NCI-H82 (cell line): ENCODE measurements at places on chromosomes 3 and 15.

- no peak for DNase-seq
These were observed 304.8 kb upstream of the STAC start for GRCh38 chr3:36075491-36075890.

DNA sequence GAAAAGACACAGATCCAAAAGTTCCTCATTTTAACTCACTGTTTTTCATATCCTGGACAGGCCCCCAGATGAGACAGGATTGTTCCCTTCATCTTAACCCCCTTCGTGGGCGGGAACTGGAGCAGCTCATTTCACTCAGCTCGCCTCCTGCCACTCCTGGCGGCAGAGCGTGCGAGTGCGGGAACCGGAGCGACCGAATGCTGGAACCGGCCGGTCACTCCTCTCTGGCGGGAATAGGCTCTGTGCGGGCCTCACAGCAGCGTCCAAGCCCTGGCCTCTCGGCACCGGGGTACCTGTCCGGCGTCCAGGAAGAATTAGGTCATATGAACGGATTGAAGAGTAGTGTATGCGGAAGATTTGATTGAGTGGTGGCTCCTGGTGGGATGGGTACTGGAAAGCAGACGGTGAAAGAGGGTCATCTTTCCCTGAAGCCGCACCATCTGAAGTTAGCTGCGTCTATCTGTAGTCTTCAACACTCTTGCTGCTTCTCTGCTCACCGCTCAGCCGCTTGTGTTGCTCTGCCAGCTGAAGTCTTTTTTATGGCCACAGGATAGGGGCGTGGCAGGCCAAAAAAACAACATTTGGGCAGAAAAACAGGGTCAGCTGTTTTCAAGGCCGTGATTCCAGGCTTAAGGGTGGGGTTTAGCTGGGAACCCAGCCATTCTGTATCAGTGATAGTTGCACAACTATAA is 42.3 kb upstream of the FXR1 start:
- no peak for DNase-seq

DNA sequence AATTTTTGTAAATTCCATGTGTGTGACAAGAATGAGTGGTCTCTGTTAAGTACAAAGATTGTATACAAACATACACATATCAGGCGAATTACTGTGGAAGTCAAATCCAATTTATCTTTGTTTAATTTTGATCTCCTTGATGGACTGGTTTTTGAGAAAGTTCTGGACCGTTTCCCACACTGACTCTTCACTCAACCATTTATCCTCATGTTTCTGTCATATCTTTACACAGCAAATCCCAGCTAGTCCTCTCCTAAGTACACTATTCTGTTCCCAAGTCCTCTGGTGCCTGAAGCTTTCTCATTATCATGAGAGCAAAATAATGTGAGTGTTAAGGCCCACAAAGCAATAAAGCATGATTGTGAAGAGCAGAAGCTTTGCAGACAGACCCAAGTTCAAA is 189.9 kb downstream of the WNT5A start:
- no peak for DNase-seq

- no peak for DNase-seq
These were observed 118.4 kb downstream of the CTNNB1 start for GRCh38 chr3:41317718-41318117.

GRCh38 chr15:88255087-88255483 is 1.5 kb downstream of the NTRK3 start:
- no peak for DNase-seq

DNA sequence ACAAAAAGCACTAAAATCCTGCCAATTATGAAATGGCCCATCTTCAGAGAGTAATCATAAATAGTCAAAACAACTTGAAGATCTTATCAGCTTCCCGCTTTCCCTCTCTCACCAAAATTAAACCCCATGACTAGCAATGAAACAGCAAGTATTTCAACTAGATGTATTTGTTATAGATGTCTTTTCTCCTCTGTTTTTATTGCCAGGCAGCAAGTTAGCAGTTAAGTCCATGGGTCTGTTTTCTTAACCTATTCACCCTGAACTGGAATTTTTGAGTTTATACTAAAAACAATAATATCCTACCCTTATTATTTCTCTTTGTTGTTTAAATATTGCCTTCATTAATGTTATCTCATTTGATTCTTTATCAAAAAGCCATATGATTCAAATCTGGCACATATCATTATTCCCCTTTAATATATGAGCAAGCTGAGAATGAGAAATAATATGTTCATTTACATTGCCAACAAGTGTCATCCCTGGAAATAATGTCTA is 23.3 kb downstream of the AQP9 start:
- no peak for DNase-seq

GRCh38 chr3:78647726-78648125 is 1120.1 kb downstream of the ROBO1 start:
- DNase-seq = no peak

- DNase-seq = no peak
These were observed 13.7 kb downstream of the FLNB start for GRCh38 chr3:58021962-58022361.

DNA sequence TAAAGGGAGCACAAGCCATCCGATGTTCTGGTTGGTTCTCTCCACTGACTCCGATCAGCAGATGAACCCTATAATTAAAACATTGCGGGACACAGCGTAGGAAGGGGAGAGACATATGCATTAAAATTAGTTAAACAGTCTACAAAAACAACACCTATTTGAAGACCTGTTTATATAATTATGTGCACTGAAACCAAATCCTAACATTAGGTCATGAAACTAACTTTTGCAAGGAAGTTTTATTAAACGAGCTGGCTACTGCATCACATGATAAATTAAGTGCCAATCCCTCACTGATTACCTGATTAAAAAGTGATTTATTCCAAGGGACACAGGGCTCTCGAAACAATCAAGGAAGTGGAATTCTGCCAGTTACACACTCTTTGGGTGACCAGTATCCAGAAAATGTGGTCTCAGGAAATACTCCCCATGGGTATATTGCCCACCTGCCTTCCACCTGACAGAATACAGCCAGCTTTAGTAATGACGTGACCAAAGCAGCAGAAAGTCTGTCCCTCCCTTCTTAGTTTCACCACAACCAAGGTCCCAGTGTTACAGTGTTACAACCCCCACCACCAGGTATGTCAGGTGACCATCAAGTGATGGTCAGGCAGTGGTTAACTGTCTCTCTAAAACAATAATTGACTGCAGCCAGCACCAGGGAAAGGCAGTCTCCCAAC is 69.5 kb downstream of the HERC1 start:
- DNase-seq = no peak

GRCh38 chr15:22927761-22928160 is 52.4 kb downstream of the CYFIP1 start:
- no peak for DNase-seq

DNA sequence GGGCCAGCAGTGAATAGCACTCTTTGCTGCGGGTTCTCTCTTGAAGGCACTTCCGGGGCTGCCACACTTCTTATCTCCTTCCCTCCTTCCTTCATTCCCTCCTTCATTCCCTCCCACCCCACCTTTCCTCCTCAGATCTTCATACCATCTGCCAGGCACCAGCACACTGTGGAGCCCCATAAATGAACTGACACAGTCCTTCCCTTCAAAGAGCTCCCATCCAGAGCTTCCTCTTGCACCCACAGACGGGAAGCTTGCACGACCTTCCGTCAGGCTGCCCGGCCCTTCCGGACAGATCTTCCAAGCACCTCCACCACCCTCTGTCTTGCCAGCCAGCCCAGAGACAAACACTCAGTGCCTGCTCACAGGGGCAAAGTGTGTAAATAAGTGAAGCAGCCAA is 65.4 kb upstream of the HERC1 start:
- DNase-seq = no peak

DNA sequence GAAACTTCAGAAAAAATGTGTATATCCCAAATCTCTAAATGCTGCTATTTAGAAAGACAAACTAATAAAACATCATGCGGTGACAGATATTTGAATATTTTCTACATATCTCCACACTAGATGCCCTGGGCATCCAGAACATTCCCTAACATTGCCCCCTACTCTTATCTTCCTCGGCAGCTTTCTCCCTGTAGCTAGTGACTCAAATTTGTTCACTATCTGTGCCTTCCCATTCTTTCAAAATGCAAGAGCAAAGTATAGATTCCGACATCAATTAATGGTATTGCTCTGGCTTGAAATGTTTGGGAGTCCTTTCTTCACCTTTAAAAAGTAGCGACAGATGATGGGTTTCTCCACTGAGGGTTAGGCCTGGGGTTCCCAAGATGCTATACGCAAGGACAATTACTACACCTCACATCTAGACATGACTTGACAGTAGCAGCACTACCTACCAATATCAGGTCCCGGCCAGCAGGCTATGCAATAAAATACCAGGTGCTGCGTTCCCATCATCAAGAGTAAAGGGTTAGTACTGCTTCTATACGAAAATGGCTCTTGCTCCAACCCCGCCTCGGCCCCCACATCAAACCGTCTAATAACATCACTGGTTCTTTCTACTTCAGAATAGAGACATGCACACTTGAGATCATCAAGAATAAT is 631 bp downstream of the UBR1 start:
- no peak for DNase-seq

GRCh38 chr3:136209921-136210320 is 13.8 kb upstream of the MSL2 start:
- DNase-seq = no peak

DNA sequence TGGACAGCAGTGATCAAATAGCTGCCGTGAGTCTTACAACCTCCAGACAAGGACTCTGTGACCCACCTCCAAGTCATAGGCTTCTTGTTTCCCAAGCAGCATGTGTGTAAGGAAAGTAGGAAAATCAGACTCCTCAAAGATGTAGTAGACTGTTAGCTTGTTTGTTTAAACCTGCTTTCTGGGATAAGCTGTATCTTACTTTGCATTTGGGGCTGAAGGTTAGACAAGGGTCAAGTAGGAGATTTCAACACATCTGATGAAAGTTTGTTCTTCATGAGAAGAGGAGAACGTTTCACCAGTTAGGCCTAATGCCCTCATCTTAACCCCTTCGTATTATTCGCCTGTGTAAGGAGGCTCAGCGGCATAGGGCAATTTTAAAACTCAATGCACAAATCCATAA is 756.4 kb upstream of the NR2F2 start:
- no peak for DNase-seq

GRCh38 chr3:124777762-124778470 is 47.7 kb downstream of the UMPS start:
- no peak for DNase-seq

DNA sequence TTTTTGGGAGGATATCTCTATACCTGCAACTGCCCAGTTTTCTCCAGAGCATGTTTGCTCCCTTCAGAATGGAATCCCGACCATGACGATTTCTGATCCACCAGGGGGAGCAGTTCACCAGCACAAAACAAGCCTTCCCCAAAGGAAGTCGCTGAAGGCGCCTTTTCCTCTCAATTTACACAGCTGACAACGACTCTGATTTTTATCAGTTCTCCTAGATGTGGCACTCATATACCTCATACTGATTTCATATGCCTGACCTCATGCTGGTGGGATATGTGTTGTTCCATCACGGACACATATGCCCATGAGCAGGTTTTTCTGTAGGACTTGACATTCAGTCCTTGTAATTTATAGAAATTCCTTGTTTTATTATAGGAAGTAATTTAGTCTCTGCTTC is 1028.2 kb downstream of the MCTP2 start:
- peak; percentile 79 for DNase-seq

DNA sequence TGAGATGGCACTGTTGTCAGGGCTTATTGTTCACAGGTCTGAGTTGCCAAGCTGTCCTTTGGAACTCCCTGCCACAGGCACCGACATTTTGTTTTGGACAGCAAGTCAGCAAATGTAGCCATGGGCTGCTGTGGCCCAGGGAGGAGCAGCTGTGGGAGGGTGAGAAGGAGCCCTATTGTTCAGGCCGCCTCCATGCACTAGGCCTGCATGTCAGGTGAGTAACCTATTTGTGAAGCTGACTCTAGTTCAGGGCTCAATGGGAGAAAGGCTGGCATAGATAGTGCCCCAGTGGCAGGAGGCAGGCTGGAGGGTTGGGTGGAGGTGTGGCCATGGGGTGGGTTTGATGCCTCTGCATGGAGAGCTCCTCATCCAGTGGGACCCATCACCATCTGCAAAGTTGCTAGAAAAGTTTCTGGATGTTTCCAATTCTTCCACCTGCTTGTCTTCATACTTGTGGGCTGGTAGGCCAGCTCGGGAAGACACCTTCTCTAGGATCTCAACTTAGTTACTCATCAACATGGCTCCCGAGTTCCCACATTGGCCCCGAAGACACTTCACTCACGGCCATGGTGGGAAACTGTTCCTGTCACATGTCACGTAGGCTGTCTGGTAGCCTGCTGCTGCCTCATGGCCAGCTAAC is 19.5 kb downstream of the AMOTL2 start:
- no peak for DNase-seq

GRCh38 chr3:133888726-133889340 is 6.8 kb downstream of the RAB6B start:
- DNase-seq = no peak

GRCh38 chr3:37943126-37943525 is 47.5 kb upstream of the VILL start:
- DNase-seq = no peak

GRCh38 chr3:123271466-123272159 is 69.9 kb downstream of the SEC22A start:
- DNase-seq = no peak

GRCh38 chr3:69326855-69327300 is 59.0 kb downstream of the FRMD4B start:
- DNase-seq = no peak

DNA sequence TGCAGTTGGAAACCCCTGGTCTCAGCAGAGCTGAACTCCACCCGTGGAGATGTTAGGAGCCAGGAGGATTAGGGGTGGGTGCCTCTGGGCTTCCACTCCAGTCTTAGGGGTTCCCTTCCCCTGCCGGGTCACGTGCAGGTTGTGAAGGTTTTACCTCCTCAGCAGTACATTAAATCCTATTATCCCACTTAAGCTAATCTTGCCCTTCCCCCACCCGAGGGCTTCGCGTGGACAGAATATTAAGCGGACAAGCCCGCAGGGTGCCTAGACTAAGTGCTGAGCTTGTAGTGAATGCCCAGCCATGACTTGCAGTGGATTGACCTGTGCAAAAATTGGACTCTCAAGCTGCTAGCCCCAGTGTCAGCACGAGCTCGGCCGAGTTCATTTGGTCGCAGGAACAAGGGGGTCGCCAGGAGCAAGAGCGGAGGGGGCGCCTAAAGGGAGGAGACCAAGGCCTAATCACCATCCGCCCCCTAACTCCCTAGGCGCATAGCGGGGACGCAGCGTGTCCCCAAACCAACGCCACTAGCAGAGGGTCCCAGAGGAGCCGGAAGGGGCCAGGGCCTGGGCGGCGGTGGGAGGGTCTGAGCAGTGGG is 498 bp upstream of the SEMA4B start:
- peak; percentile 96 for DNase-seq

- DNase-seq = no peak
These were observed 618.1 kb downstream of the RBMS3 start for GRCh38 chr3:29899021-29899420.

- peak; percentile 70 for DNase-seq
These were observed 103.0 kb downstream of the P3H2 start for GRCh38 chr3:190017521-190018288.

DNA sequence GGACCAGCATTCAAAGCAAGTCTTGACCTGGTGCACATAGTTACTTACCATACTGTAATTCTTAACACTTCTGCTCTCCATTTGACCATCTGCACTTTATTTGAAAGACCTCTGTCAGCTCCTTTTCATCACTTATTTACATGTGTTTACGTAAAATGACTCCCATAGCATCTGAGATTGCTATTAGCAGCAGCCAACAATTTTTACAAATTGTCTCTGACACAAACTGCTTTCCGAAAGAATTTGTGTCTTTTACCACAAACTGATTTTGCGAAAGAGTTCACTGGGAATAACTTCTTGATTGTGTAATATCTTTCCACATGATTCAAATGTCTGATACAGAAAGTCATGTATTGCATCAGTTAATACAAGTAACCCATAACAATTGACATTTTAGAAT is 144.1 kb upstream of the PEX5L start:
- no peak for DNase-seq
